ENCODE measurements at places on chromosomes 3 and 15.

DNA sequence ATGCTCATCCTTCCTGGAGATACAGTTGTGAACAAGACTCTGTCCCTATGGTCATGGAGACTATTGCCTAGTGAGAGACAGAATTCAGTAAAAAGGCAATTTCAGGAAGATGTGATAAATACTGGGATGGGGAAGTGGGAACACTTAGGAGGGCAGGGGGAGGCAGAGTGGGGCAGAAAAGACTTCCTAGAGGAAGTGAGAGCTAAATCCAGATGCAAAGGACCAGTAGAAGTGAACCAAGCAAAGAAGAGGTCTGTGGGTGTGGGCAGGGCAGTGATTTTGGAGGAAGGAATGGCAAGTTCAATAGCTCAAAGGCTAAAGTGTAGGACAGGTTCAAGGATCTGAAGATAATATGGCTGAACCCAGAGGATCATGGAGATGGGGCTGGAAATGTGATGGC lies 68.9 kb downstream of the CD200R1L start:
- no peak for DNase-seq

GRCh38 chr3:126501054-126501453 lies 16.5 kb downstream of the UROC1 start:
- DNase-seq: no peak

DNA sequence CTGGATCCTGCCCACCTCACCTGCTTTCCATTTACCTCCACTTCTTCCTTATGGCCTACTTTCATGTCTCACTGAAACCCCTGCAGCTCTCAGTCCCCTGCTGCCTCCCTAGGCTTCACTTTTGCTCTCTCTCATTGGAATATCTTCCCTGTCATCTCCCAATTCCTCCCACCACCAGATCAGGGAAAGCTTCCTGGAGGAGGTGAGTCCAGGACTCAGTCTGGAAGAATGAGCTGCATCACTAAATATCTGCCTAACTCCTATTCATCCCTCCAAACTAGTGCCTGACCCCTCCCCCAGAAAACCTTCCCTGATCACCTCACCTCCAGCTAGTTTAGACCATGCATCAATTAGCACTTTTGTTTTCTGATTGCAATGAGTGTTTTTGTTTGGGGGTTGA lies 37.1 kb downstream of the MRPL46 start:
- DNase-seq: no peak

DNA sequence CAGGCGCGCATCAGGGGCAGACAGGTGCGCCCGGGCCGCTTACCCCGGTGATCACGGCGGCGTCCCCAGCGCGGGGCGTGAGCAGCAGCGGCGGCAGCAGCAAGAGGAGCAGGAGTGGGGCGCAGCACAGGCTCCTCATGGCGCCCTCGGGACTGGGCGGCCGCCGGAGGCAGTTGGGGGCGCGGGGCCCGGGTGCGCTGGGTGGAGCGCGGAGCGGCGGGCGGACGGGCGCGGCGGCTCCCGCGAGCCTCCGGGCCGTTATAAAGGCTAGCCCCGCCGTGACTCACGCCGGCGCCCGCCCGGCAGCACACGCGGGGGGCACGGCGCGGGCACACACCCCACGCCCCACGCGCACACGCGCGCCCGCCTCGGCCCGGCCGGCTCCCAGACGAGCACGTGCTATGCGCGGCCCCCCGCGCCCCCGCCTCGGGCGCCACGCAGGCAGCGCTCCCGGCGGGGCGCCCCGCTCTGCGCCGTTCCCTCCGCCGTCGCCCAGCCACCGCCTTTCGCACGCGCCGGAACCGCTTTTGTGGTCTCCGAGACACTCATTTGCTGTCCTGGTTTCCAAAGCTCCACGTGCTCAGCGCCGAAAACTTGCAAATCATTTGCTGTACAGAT lies at the start of gene PROK2:
Gene PROK2 (minus strand): TSS at position 235 of the 618 bp plus-strand sequence. CDS start 96 bp downstream, at position 139.
- DNase-seq: no peak

DNA sequence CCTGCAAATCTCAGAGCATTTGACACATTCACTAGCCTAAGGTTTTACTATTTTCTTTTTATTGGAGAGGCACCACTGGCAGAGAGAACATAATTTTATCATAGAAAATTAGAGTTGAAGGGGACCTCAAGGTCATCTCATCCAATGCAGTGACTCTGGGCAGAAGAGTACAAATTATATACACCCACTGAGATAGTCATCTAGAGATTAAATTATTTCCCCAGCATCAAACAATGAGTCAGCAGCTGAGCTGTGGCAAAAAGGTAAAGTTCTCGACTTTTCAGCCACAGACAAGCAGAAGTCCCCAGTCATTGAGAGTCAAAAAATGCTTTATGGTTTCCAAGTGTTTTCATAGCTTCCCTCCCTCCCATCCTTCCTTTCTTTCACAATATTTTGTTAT lies 39.3 kb upstream of the SEMA6D start:
- DNase-seq: no peak

DNA sequence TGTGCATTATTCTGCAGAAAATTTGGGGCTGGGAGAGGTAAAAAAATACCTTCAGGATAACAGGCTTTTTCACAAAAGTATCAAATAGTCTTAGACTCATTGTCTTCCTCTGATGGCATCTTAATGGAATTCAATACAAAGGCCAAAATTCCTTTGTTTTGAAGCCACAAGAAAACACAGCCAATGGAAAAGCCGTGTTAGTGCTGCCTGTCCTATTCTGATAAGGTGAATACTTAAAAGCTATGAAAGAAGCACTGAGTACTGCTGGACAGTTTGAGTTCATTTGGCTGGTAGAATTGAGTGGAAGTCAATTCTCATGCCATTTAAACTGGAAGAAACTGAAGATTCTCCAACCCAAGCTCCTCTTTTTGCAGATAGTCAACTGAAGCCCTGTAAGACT lies 395.3 kb upstream of the TPRG1 start:
- DNase-seq: no peak

DNA sequence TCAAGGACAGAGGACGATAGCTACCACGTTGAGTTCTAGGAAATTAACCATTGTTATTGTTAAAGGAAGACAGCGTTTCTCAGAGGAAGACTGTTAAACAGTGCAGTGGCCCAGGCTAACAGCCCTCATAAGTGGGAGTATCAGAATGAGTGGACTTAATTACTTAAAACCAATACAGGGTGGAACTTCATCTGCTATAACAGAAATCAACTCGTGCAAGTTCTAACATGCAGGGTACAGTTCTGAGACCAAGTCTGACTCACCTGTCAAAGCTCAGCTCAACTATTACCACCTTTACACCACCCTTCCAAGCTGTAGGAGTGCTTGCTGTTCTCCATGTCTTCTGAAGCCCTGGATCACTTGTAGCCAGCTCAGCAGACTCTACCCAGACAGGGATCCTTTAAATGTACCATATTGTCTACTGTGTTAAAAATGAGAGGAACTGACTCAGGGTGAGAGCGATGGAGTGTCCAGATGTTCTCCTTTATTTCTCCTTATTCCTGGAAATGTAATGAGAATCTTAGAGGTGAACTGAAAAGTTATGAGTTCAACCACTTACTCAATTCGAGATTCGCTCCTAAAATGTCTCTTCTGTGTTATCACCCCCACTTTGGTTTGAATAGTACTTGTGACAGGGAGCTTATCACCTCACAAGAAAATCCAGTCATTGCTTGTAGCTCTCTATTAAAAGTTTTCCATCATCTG lies 26.5 kb downstream of the CD86 start:
- no peak for DNase-seq

- no peak for DNase-seq
Observed at GRCh38 chr3:100216713-100217112, 44.1 kb upstream of the TBC1D23 start.

DNA sequence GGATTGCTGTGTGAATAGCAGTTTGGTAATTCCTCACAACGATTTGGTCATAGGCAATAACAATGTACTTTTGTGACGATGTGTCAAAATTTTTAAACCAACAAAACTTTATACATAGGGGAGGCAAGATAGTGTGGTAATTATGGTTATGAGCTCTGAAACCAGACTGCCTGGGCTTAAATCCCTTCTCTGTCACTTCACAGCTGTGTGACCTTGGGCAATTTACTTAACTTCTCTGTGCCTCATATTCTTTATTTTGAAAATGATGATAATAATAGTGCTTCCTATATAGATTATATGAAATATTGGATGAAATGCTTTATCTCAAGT lies 5.7 kb downstream of the CD200 start:
- no peak for DNase-seq

DNA sequence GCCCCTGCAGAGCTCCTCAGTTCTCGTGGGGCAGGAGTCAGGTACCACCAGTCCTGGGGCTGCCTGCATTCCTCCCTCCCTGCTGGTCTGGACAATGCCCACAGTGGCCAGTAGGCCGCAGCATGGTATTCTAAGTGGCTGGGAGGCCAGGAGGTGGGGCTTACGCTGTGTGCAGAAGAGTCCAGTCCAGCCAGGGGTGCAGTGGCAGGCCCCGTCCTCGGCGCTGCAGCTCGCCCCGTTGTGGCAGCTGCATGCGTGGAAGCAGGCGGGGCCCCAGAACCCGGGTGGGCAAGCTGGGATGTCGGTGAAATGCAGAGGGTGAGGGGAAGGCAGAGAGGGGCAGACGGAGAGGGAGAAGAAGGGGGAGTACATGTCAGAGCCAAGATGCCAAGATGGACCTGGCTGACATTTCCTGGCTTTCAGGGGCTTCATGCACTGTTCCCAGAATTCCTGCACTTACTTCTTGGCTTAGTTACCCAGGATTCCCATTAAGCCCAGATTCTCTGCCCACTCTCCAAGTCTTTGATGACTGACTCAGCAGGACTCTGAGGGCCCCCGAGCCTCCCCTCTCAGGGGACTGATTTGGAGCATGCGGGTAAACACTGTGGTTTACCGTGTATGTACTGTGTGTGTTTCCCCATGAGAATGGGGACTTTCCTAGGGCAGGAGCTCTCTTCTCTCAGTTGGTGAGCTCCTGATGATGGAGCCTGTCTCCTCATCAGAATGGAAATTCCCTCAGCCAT lies 47.5 kb downstream of the RAB11A start:
- DNase-seq: peak; percentile 62

DNA sequence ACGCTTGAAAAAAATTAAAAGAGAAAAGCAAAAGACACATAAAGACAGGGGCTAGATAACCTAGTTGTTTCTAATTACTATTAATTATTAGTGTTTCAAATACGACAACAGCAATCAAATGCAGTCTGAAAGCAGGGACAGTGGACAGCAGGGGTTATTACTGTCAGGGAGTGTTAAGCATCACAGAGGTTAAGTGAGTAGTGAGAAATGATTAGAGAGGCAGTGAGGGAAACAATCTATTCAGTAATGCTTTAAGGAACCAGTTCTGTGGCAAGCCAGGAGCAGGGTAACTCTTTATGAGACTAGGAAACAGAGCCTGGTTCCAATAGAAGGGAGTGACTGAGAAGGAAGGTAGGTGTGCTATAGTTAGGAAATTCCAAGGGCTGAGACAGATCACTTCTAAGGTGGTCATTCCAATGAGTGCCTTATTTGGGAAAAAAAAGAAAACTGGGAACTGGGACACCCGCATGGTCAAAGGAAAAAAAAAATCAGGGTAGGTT lies 15.0 kb downstream of the RYK start:
- DNase-seq: no peak

DNA sequence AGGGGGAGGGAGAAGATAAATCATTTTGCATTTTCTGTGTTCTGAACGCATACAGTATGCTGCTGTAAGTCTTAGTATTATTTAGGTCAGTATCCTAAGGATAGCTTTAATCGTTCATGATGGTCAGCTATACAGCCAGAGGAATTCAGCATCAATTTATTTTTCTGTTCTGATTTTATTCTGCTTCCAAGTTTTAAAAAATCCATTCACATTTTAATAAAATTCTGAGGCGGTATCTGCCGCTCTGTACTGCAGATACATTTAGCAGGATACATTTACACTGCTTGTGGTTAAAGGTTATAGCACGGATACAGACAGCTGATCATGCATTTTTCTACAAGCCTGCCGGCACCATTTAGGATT lies 17.8 kb downstream of the ZBTB38 start:
- no peak for DNase-seq

GRCh38 chr3:179227349-179227748 lies 23.6 kb downstream of the KCNMB3 start:
- DNase-seq: no peak

- no peak for DNase-seq
Observed at GRCh38 chr3:72262736-72263135, 477.8 kb upstream of the PROK2 start.

DNA sequence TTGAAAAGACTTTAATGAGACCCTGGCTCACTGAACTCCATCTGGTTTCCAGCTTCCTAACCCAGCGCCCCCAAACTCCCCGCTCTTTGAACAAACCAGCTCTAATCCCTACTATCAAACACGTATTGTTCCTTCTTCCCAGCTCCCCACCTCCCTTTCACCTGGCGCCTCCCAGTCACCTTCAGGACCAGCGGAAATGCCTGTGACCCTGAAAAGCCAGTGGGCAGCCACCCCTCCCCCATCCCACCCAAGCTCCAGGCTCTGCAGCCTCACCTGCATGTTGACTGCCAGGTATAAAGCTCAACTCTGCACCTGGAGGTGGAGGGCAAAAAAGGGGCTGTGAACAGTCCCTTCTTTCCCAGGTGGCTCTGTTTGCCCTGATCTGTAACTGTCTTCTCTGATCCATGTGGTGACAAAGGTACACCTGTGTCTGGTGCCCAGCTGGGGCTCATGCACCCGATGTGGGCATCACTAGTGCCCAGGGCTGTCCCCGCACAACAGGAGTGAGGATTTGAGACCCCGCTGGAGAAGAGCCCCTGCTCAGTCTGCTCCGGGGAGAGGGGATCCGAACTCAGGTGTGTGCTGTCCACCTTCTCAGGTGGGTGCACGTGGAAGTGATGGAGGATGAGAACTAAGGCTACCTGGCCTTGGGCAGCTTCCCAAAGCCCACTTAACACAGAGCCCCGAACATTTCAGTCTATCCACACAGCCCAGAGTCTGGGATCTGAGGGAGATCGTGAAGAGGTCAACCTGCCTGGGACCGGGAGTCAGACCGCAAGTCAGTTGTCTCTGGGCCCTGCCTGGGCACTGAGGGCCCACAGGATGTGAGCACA lies 128.9 kb downstream of the NSMCE3 start:
- DNase-seq: no peak

DNA sequence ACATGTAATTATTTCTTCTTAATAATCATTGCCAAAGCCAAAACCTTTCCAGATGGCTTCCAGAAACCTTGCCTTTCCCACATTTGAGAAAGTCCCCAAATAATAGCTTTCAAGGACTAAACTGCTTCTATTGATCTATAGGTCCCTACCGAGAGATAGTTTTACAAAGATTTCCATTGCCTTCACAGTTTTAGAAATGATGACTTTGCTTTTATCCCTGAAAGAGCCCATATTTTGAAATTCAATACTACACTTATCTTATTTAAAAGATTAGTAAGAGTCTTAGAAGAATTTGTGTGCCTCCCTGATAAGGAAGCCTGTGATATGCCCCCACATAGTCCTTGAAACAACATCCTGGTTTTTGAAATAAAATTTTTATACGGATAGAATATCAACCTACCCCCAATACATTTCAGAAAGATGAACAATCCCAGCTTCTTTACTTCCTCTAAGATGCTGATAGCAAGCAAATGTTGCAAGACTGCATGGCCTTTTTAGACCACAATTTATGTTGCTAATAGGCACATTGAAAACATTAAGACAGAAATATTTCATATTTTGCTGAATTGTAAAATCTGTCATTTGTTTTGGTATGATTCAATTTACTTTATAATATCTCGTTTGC lies 146.3 kb downstream of the TMCO5A start:
- DNase-seq: no peak

- no peak for DNase-seq
Observed at GRCh38 chr15:94744080-94744793, 512.9 kb downstream of the MCTP2 start.

All from memory B cell (primary cell).